ENCODE measurements at places on chromosomes 5 and 9.

GRCh38 chr5:135827965-135828781 lies 6.3 kb upstream of the SLC25A48 start:
- no peak for DNase-seq

GRCh38 chr9:33265211-33265865 lies 489 bp downstream of the CHMP5 start:
- no peak for DNase-seq

- no peak for DNase-seq
These were observed 43.9 kb downstream of the AMBP start for GRCh38 chr9:114034196-114034595.

DNA sequence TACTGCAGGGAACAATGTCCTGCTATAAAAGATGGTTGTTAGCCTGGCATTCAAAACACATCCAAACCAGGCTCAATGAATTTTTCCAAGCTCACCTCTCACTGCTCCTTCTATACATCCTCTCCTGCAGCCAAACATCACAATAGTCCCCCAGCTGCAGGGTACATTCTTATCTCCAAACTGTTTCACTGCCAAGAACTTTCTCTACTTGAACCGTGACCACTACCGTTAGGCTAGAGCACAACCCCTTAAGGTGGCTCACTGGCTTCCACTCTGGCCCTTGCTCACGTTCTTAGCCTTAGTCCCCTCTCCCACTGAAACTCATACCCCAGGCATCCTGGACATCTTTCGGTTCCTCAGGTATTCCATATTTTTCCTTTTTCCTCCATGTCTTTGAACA lies 29.0 kb upstream of the ANXA6 start:
- no peak for DNase-seq

GRCh38 chr9:117084221-117084620 lies 330.6 kb downstream of the ASTN2 start:
- no peak for DNase-seq

GRCh38 chr5:55072666-55073065 lies 29.8 kb upstream of the GZMA start:
- DNase-seq, result no peak

- no peak for DNase-seq
These were observed 13.5 kb upstream of the IQGAP2 start for GRCh38 chr5:76389513-76390154.
